ENCODE measurements at places on chromosomes 5 and 9. TPM values are rescaled to one million over a fixed set of nuclear protein-coding genes. Genes with fewer than 3 reads are reported as not detected.
A peak's percentile ranks its signal among the peaks of the same experiment; 100 is the strongest.

PDLIM4 gene
- total RNA-seq, result 20.6 TPM

LCP2 gene
- 10.2 TPM for total RNA-seq

ANKRD34B gene
- total RNA-seq, result 0.10 TPM

SLC45A2 gene
- 0.39 TPM for total RNA-seq

SLC6A3 gene
- total RNA-seq, result not detected

DNA sequence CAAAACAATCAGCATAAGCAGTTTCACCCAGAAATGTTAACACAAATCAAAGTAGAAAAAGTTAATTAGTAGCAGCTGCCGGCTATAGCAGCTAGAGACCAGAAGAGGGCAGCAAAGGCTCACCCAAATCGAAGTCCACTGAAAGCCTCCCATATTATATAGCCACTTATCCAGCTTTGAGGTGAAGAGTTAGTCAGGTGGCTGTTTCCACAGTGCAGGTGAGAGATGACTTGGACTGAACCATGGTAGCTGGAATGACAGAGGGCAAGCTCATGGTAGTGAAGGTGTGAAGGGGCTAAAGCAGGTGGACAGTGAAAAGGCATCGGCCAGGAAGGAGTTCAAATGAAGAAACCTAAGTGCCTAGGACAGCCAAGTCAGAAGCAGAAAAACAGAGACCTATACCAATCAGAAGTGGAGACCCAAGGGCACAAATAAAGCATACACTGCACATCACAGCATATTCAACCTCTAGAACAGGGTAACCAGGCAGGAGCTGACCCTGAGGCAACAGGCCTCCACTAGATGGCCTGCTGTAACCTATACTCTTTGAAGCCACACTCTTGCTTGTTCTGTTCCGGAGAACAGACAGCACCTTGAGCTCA is 7.2 kb upstream of the RNF38 start:
- DNase-seq, result peak; percentile 76

GRCh38 chr9:92965061-92965758 is 17.9 kb downstream of the FGD3 start:
- no peak for DNase-seq

DNA sequence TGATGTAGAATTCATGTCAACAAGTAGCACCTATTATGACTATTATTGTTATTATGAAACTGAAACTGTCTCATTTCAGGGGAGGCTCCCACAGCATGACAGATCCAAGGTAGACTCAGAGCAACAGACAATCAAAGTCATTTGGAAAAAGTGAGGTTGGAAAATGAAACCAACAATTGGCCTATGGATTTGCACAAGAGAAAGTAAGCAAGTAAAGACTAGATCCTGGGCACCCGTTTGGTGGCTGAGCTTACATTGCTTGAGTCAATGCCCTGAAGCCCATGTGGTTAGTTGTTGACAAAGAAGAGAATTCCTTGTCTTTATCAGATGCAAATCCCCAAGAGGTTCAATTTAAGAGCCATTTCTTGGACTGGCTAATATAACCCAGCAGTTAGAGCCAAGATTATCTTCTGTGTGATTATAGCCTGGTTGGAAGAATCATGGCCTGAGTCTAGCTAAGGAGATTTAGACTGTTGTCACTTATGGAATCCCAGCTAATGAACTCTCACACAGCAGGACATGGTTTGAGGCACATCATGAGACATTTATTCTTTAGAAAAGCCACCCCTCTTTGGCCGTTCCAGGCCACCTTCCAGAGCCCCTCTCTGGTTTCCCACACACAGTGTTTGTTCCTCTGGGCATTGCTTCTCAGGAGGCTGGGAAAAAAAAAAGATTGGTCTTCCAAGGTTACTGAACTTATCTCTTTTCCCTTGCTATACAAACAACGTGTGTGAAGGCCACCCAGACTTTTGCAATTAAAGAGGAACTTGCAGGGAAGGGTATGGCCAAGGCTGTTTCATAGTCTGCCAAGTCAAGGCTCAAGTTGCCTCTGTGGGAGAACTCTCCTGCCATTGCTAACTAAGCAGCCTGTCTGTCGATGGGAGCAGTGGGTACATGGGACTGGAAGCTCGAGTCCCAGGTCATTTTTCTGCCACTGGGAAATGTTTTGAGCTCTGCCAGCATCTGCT is 399.5 kb downstream of the ENC1 start:
- no peak for DNase-seq

- no peak for DNase-seq
These were observed 813 bp upstream of the SLU7 start for GRCh38 chr5:160419458-160420330.

- no peak for DNase-seq
These were observed 1669.3 kb upstream of the CDH6 start for GRCh38 chr5:29524227-29524626.

DNA sequence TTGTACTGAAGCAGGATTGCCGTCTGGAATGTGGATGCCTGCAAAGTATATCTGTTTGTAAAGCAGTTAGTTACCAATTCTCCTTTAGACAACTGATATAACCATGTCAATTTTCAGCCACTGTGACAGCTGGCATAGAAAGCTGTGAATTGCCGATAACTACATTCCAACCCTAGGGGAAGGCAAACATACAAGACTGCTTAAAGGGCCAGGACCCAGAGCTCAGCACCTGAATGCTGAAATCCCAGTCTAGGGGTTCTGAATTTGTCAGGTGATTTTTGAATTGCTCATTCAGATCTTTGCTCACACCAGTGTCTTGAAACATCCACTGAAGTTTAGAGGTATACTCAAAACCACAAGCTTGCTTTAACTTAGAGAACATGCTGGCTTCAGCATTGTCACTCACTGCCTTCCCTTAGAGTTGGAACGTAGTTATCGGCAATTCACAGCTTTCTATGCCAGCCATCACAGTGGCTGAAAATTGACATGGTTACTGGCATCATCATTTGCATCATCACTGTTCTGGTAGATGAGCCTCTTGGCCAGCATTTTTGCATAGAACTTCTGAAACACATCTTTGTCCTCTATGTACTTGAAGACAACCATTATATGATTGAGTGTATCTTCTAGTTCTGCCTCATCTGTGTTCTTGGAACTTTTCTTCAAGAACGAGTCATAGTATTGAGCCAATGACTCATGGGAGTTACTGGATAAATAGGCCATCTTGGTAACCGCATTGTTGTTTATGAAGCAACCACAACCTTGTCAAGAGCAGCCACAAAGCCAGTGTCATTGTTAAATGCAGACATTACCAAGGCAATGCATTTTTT is 82.1 kb downstream of the CCDC192 start:
- DNase-seq, result no peak

GRCh38 chr9:136576269-136576626 is 30.4 kb upstream of the NOTCH1 start:
- no peak for DNase-seq

DNA sequence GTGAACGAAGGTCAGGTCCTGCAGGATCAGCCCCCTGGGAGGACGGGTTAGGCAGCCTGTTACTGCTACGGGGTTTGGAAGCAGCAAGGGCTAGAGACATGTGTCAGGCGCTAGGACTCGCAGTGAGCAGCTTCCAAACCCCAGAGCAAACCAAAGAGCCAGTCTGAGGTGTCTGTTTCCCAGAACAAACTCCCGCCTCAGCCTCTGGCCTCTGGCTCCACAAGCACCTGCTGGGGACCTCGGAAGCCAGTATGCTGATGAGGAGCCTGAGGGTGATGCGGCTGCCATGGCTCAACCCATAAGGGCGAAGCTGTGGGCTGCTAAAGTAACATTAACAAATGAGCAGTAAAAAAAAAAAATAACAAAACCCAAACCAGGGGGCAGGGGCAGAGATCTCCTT is 35.0 kb downstream of the PRRT1B start:
- no peak for DNase-seq

- DNase-seq, result no peak
These were observed 2.8 kb downstream of the IL6ST start for GRCh38 chr5:55991768-55992486.

GRCh38 chr9:91408475-91408874 is 15.2 kb downstream of the NFIL3 start:
- no peak for DNase-seq

Measured in skin of body (tissue), 3 donors.